ENCODE measurements at places on chromosomes 5 and 9. TPM values are rescaled to one million over a fixed set of nuclear protein-coding genes. Genes with fewer than 3 reads are reported as not detected.

Gene PLAC8L1
- 0.26 TPM for total RNA-seq

Gene PIP5KL1
- 1.3 TPM for total RNA-seq

Gene ISL1
- total RNA-seq: 0.14 TPM

Gene CD14
- total RNA-seq: 3.0 TPM

Gene NAIP
- 0.18 TPM for total RNA-seq

Gene ECSCR
- total RNA-seq: not detected

Gene SLC4A9
- 0.09 TPM for total RNA-seq

Gene FOXD4L3
- not detected for total RNA-seq

Gene LCN9
- not detected for total RNA-seq

Gene ZNF474
- 0.21 TPM for total RNA-seq

Gene DNAJA1
- 260 TPM for total RNA-seq

Gene SV2C
- not detected for total RNA-seq

Gene SPINK1
- total RNA-seq: 0.95 TPM

Gene DBH
- not detected for total RNA-seq

Gene FEM1C
- 6.6 TPM for total RNA-seq

Gene PCDHGA5
- total RNA-seq: 0.16 TPM

Gene INIP
- total RNA-seq: 21.0 TPM

Gene NDUFS6
- 125 TPM for total RNA-seq

Gene CCL27
- not detected for total RNA-seq

Gene TEX10
- 27.0 TPM for total RNA-seq

Gene SLC36A3
- total RNA-seq: not detected

Gene ZNF454
- total RNA-seq: not detected

Gene INSL4
- total RNA-seq: 16.7 TPM
